Activated T-helper 1 cell treated with anti-CD3 and anti-CD28 coated beads, Interleukin-2, amount 50 U/mL, for 16 hours (primary cell): ENCODE measurements at places on chromosomes 7 and 10.

- DNase-seq: no peak
These were observed 398.3 kb upstream of the CHRM2 start for GRCh38 chr7:136470179-136470578.

GRCh38 chr7:24384362-24385030 lies 100.5 kb downstream of the NPY start:
- no peak for DNase-seq

- no peak for DNase-seq
These were observed 60.8 kb upstream of the SP4 start for GRCh38 chr7:21367081-21367480.

GRCh38 chr7:105656922-105657521 lies 75.7 kb upstream of the EFCAB10 start:
- DNase-seq: peak; percentile 39

DNA sequence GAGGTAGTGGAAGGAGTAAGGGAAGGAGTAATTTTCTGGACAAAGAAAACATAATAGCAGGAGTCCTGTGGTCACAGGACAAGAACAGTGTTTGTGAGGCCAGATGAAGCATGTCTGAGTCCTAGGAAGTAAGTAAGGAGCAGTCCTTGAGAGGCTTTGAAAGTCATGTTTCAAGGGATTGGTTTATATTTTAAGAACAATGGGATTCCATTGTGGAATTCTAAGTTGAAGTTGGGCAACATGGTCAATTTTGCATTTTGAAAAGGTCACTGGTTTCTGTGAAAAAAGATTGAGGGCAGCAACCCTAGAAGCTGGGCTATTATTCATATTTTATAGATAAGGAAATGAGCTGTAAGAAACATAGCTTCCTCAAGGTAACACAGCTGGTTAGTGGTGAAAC lies 10.8 kb upstream of the SLC25A28 start:
- no peak for DNase-seq

- DNase-seq: no peak
These were observed 300.5 kb upstream of the SEMA3A start for GRCh38 chr7:84495128-84495527.

GRCh38 chr10:70038923-70039322 lies 13.7 kb upstream of the MACROH2A2 start:
- DNase-seq: no peak

- DNase-seq: no peak
These were observed 44.0 kb upstream of the COL1A2 start for GRCh38 chr7:94350734-94351133.

GRCh38 chr10:86646532-86646931 lies 7.8 kb upstream of the OPN4 start:
- DNase-seq: no peak

DNA sequence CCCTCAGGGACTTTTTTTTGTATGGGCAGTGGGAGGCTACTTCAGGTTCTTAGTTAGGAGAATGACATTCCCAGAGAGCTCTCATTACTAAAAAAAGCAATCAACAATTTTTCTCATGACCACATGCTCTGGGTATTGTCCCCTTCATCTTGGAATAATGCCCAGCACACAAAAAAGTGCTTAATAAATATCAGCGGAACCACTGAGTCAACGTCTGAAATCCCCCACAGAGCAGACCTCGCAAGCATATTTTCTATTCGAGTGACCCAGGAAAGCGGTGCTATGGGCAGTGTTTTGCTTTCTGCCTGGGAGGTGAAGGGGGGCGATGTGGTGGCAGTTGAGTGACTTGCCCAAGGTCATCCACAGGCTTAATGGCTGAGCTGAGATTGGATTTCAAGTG lies 493.4 kb upstream of the ZMIZ1 start:
- no peak for DNase-seq

GRCh38 chr10:71379118-71379766 lies 17.5 kb upstream of the CDH23 start:
- no peak for DNase-seq

DNA sequence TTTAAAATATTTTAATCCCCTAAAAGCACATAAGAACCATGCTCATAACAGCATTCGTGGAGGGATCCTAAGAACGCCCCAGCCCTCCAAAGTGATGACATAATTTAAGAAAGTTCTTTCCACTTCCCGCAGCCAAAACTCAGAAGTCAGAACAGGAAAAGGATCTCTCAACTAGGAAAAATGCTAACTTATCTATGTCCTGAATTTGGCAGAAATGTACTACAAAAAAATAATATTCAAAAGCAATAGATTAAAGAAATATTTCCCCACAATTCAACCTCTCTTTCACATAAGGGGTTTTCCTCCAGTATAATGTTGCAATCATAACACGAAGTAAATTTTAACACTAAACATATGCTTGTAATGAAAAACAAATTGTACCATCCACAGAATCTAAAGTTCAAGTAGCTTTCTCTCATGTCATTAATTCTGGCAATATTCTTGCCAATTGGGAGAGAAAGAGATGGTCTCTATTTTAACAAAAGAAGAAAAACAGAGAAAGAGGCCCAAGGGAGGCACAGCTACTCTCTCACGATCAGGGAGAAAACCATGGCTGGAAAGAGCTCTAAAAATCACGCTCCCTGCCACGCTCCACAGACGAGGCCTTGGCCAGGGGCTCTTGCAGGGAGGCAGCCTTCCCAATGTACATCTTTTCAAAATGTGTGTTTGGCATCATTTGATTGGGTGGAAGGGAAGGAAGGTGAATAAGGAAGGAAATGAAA lies 22.9 kb downstream of the ASB13 start:
- no peak for DNase-seq

- peak; percentile 12 for DNase-seq
These were observed 573 bp downstream of the BLVRA start for GRCh38 chr7:43758822-43759683.

GRCh38 chr7:13577566-13578145 lies 411.8 kb downstream of the ETV1 start:
- DNase-seq: no peak

GRCh38 chr7:117090791-117091190 lies 137.5 kb downstream of the ST7 start:
- DNase-seq: no peak

- no peak for DNase-seq
These were observed 153.5 kb upstream of the MTPN start for GRCh38 chr7:136130511-136131303.

GRCh38 chr7:36521911-36522310 lies 132.2 kb downstream of the ANLN start:
- no peak for DNase-seq

DNA sequence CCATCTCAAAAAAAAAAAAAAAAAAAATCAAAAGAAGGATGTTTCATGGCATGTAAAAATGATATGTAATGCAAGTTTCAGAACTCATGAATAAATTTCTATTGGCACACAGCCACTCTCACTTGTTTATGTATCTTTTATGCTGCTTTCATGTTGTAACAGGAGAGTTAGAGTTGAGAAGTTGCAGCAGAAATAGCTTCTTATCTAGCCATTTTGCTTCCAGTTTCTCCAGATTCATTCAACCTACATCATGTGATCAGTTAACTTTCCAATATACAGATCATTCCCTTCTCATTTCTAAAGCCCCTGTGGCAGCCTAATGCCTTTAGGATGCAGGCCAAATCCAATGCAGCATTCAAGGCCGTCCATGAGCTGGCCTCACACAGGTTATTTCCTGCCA lies 30.4 kb downstream of the ZNF786 start:
- DNase-seq: no peak

DNA sequence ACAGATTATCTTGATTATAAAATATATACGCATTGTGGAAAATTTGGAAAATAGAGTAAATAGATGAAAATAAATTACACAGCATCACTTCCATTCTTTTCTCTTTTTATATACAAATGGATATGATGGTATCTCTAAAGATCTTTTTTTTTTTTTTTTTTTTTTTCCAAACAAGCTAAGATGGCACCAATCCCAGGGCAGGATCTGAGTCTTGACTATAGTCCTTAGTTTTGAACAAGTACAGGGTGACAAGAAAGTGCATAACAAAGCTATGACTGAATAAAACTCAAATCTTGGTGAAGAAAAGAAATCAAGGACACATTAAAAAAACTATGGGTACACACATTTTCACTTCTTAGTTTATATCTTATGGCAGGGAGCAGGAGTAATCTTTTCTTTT lies 42.6 kb upstream of the FAM133B start:
- DNase-seq: no peak

DNA sequence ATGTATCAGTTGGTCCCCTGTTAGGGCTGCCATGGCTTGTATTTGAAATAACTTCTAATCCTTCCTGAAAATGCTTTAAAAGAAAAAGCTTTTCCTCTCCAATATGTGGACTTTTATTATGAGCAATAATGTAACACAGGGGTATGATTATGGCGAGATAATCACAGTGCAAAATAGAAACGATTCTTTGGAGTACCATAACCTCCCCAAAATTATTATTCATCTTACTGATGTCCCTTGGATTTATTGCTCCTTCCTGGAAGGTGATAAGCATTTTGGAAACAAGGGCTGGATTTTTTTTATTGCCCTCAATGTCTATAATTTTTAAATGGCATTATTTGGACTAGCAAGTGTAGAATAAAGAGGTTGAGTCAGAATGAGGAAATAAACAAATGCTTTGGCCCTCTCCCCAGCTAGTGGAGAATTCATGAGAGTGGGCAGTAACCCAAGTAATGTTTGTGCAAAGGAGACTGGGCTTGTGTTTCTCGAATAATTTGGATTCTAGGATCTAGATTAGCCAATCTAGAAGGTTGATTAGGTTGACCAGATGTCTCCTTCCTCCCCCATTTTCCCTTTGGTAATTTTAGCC lies 403.9 kb upstream of the CELF2 start:
- DNase-seq: no peak

DNA sequence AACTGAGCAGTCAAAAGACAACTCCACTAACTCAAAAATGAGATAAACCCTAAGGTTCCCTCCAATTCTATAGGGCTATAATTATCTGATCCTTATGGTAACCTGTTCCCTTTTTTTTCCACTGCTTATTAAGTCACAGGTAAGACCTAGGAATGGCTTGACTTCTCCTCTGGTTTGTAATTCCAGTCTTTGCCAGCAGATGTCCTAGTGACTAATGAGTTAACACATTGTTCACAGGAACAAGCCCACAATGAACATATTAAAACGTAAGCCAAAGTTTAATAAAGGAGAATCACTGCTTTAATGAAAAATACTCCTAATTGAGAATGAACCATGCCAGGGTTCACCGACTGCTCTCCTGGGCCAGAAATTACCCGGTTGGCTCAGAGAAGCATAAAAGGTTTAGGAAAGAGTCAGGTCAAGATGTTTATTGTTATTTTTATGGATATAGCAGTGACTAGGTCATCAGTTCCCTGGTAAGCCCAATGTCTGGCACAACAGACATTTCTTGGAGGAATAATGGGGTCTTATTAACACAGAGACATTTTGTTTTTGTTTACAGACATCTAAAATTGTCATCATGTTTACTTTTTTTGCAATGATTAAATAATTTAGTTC lies 120.1 kb downstream of the ELAPOR2 start:
- no peak for DNase-seq

GRCh38 chr10:51759896-51760534 lies 60.6 kb upstream of the CSTF2T start:
- no peak for DNase-seq

- no peak for DNase-seq
These were observed 50.7 kb downstream of the AKR1D1 start for GRCh38 chr7:138126928-138127327.

DNA sequence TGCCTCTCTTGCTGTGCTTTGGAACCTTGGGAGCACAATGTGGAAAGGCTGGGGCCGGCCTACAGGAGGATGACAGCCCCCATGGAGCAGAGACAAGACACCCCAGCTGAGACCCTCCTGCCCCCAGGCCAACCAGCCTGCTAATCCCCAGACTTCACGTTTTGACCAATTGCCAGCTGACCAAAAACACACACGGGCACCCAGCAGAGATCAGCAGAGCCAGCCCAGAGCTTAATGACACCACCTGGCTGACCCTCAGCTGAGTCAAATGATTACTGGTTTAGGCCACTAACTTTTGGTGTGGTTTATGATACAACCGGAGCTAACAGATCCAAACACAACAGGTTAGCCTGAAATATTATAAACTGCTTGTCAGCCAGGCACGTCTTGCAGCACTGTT lies 111.2 kb upstream of the KIF5B start:
- no peak for DNase-seq

DNA sequence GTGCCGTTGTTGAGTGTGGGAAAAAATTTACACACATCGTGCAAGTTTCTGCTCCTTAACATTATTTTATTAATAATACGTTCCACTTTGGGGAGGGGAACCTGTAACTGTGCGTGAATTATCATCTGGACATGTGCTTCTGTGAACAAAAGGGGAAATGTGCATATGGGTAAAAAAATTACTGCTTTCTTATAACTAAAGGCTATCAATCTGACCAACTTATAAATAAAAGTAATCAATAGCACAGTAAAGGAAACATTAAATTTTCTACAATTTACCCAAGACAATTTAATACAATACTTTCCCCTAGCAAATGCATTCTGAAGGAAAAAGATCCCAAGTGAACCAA lies 4.5 kb downstream of the TWIST1 start:
- no peak for DNase-seq

DNA sequence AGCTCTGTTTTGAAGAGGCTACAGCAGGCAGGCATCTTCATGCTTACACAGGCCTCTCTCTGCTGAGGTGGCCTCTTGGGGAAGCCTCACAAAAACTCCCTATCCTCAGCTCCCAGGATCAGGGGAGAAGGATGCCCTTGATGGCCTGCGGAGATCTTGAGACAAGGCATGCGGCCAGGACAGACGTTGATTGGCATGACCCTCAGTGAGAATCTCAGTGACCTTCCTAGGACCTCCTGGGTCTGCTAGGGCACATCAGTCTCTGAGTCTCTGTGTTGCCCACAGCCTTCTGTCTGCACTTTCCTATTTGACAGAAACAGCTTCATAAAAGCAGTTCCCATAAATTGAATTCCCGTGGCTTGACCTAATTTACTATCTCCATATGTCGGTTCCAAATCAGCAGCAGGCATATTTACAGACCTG lies 1005.8 kb upstream of the C7orf33 start:
- no peak for DNase-seq

- no peak for DNase-seq
These were observed 59.7 kb downstream of the PHTF2 start for GRCh38 chr7:77858278-77858677.

- no peak for DNase-seq
These were observed 94.9 kb downstream of the PTPRE start for GRCh38 chr10:128001849-128002248.

DNA sequence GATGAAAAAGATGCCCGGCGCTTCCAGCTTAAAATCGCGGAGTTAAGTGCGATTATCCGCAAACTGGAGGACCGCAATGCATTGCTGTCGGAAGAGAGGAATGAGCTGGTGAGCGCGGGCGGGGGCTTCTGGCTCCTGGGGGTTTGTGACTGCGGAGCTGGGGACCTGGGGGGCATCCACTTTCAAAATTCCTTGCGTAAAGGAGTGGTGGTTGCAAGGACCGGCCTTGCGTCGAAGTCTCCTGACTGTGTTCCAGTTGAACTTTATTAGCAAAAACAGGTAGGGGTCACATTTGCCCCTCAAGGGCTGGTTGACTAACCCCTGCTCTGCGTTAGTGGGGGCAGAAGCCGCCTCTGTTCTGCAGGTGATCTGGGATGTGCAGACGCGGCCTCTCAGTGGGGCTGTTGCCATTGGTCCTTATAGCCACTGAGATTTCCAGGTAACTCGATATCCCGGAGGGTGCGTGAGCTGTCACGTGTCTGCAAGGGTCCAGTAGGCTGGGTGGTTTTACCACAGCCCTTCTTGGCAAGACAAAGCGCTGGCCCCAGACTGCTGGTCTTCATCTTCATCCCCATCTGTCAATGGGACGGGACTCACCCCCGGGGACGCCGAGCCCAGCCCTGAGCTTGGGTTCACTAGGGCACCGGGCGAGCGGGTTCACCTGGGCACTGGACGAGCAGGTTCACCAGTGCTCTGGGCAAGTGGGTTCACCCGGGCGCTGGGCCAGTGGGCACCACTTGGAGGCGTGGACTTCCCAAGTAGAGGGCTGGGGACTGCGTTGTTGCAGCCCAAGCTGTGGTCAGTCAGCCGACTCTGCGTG lies 51.5 kb upstream of the DPYSL4 start:
- DNase-seq: no peak
